ENCODE measurements at places on chromosomes 1 and 21. TPM values are rescaled to one million over a fixed set of nuclear protein-coding genes. Genes with fewer than 3 reads are reported as not detected.

DNA sequence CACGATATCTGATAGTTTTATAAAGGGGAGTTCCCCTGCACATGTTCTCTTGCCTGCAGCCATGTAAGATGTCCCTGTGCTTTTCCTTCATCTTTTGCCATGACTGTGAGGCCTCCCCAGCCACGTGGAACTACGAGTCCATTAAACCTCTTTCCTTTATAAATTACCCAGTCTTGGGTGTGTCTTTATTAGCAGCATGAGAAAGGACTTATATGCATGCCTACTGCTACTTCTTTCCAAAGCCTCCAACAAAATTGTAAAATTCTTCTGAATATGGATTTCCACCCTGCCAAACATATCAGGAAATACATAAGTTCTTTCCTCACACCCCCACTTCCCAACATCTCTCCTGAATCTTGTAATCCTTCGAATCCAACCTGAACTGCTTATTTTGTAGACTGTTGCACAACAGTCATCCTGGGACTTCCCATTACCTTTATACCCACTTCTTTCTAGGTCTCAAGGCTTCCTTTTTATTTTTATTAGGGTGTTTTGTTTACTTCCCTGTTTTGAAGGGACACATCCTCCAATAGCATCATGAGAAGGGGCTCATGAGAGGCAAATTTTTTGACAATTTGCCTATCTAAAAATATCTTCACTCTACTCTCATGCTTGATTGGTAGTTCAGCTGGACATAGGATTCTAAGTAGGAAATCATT is 67.5 kb upstream of the MUTYH start:
- no peak for DNase-seq
- no peaks in the 10 kb centered on the region for H3K36me3 ChIP-seq
- H3K4me3 ChIP-seq = no peak overlapping the region
- H3K27ac ChIP-seq = no peak overlapping the region
- no peaks in the 10 kb centered on the region for H3K27me3 ChIP-seq
- H3K4me1 ChIP-seq = no peaks in the 10 kb centered on the region

- peak; percentile 72 for DNase-seq
- peaks cover 32% of the 10 kb centered on the region for H3K4me1 ChIP-seq
- no peaks in the 10 kb centered on the region for H3K27me3 ChIP-seq
- peak overlapping the region; percentile 86 for H3K4me3 ChIP-seq
Observed at GRCh38 chr1:58781541-58782177, 2.2 kb downstream of the JUN start.

DNA sequence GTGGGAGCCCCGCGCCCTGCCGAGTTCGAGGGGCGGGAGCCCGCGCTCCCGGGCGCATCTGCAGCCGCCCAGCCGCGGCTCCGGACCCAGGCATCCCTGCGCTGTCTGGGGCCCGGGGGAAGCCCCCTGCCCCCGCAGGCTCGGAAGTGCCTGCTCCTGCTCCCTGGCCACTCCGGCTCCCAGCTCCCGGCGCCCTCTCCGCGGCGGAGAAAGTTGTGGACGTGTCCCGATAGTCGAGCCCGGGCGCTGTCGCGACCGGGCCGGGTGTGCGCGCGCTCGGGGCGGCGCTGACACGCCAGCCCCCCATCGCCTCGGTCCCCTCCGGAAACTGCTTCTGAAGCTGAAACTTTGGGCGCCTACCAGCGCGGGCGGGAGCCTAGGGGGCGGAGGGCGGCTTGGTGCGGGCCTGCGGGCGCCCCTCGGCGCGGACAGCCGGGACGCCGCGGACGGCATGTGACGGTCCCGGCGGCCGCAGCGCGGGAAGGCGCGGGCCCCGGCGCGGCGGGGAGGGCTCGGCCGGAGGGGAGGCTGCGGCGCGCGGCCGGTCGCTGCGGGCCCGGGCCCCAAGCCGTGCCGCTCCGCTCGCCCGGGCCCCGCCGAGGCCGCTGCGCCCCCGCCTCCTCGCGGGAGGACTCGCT is 515 bp downstream of the MAN1C1 start:
- H3K36me3 ChIP-seq = no peaks in the 10 kb centered on the region
- peak overlapping the region; percentile 64 for H3K27ac ChIP-seq
- no peaks in the 10 kb centered on the region for H3K27me3 ChIP-seq
- H3K4me1 ChIP-seq = peaks cover 43% of the 10 kb centered on the region
- peak overlapping the region; percentile 70 for H3K4me3 ChIP-seq

- peak overlapping the region; percentile 4 for H3K4me3 ChIP-seq
- no peak for DNase-seq
- H3K4me1 ChIP-seq = no peaks in the 10 kb centered on the region
- H3K36me3 ChIP-seq = no peaks in the 10 kb centered on the region
- no peak overlapping the region for H3K27ac ChIP-seq
Observed at GRCh38 chr21:34639882-34640788, 25.2 kb upstream of the RCAN1 start.

Gene FCRL5
- total RNA-seq = 1.2 TPM

DNA sequence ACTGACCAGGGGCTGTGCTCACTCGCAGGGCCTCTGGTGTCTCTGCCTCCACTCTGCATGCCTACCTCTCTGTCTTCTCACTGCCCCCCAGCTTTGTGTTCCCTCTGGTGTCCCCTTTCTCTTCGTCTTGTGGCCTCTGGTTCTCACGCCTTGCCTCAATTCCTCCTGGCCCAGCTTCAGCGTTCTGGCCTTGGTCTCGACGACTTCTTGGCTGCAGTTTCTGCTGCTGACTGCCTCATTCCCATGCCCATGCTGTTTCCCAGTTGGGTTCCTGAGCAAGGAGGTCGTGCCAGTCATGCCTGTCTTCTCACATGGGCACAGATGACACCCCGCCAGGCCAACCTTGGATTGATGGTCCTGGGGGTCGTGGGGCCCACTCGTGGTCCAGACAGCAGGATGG is 423.0 kb upstream of the VAMP3 start:
- H3K27ac ChIP-seq = no peak overlapping the region
- no peaks in the 10 kb centered on the region for H3K4me1 ChIP-seq
- no peaks in the 10 kb centered on the region for H3K27me3 ChIP-seq
- no peak overlapping the region for H3K4me3 ChIP-seq

GRCh38 chr1:51728611-51729155 is 111.8 kb downstream of the OSBPL9 start:
- H3K36me3 ChIP-seq = no peaks in the 10 kb centered on the region
- H3K4me3 ChIP-seq = peak overlapping the region; percentile 69
- H3K27me3 ChIP-seq = no peaks in the 10 kb centered on the region
- no peak for DNase-seq

DNA sequence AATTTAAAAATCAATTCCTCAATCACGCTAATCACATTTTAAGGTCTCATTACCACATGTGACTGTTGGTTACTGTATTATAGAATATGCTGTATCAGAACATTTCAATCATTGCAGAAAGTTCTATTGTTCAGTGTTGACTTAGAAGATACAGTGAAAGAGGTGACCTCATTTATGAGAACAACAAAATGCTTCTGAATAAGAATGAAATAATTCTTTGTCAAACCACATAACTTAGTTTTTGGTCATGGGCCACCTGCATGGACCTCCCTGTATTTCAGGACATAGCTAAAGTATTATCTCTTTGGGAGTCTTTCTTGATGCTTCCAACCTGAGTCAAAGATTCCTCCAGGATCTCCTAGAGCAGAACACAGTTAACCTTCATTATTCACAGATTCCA is 22.3 kb downstream of the MFSD2A start:
- H3K36me3 ChIP-seq = no peaks in the 10 kb centered on the region
- H3K27me3 ChIP-seq = no peaks in the 10 kb centered on the region
- peaks cover 4% of the 10 kb centered on the region for H3K4me1 ChIP-seq
- DNase-seq = no peak
- no peak overlapping the region for H3K27ac ChIP-seq

- no peaks in the 10 kb centered on the region for H3K4me1 ChIP-seq
- DNase-seq = no peak
- no peaks in the 10 kb centered on the region for H3K27me3 ChIP-seq
- H3K4me3 ChIP-seq = no peak overlapping the region
- no peaks in the 10 kb centered on the region for H3K36me3 ChIP-seq
- H3K27ac ChIP-seq = no peak overlapping the region
Observed at GRCh38 chr1:166390366-166391033, 223.7 kb upstream of the FAM78B start.

GRCh38 chr21:30979054-30979453 is 59.2 kb downstream of the KRTAP19-8 start:
- H3K4me1 ChIP-seq = no peaks in the 10 kb centered on the region
- no peaks in the 10 kb centered on the region for H3K27me3 ChIP-seq
- no peaks in the 10 kb centered on the region for H3K36me3 ChIP-seq
- H3K27ac ChIP-seq = no peak overlapping the region
- H3K4me3 ChIP-seq = no peak overlapping the region

- H3K4me1 ChIP-seq = peaks cover 8% of the 10 kb centered on the region
- no peak overlapping the region for H3K4me3 ChIP-seq
- no peaks in the 10 kb centered on the region for H3K36me3 ChIP-seq
- no peak overlapping the region for H3K27ac ChIP-seq
- no peak for DNase-seq
- H3K27me3 ChIP-seq = no peaks in the 10 kb centered on the region
Observed at GRCh38 chr1:115057661-115058254, 28.1 kb downstream of the TSHB start.

- H3K4me1 ChIP-seq = peaks cover 12% of the 10 kb centered on the region
- DNase-seq = no peak
- no peaks in the 10 kb centered on the region for H3K36me3 ChIP-seq
- H3K27me3 ChIP-seq = no peaks in the 10 kb centered on the region
- H3K4me3 ChIP-seq = no peak overlapping the region
- no peak overlapping the region for H3K27ac ChIP-seq
Observed at GRCh38 chr1:169699707-169700106, 11.7 kb downstream of the SELL start.

GRCh38 chr1:232368821-232369321 is 261.1 kb downstream of the SIPA1L2 start:
- H3K27ac ChIP-seq = no peak overlapping the region
- no peak overlapping the region for H3K4me3 ChIP-seq
- H3K27me3 ChIP-seq = no peaks in the 10 kb centered on the region

Gene AXDND1
- total RNA-seq = 0.59 TPM

DNA sequence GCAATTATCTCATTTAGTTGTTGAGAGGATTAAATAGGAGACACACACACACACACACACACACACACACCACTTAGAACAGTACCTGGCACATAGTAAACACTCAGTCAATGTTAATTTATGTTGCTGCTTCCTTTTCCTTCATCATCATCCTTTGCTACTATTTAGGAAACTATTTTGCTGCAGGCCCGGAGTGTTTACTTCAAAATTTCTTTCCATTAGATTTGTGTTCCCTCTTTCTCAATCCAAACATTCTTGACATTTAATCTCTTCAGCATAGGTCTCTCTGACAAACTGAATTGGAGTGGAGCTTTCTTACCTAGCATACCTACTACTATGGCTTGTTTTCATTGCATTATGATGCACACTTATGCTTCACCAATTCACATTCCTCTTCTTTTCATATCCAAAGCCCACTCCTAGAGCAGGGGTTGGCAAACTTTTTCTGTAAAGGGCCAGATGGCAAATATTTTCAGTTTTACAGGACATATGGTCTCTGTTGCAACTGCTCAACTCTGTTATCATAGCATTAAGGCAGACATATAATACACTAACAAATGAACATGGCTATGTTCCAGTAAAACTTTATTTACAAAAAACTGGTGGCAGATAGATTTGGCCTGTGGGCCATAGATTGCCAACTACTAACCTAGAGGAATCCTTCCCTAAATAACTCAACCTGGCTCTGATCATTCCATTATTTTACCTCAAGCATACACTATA is 49.5 kb downstream of the SCMH1 start:
- no peaks in the 10 kb centered on the region for H3K36me3 ChIP-seq
- no peaks in the 10 kb centered on the region for H3K27me3 ChIP-seq
- no peaks in the 10 kb centered on the region for H3K4me1 ChIP-seq
- no peak overlapping the region for H3K27ac ChIP-seq
- no peak overlapping the region for H3K4me3 ChIP-seq

Gene CIART
- total RNA-seq = 6.2 TPM

GRCh38 chr1:206790502-206791250 is 18.4 kb upstream of the IL10 start:
- DNase-seq = no peak
- H3K36me3 ChIP-seq = no peaks in the 10 kb centered on the region
- no peak overlapping the region for H3K4me3 ChIP-seq
- H3K4me1 ChIP-seq = no peaks in the 10 kb centered on the region

- H3K27ac ChIP-seq = no peak overlapping the region
- no peak for DNase-seq
- no peaks in the 10 kb centered on the region for H3K27me3 ChIP-seq
- peaks cover 16% of the 10 kb centered on the region for H3K36me3 ChIP-seq
- no peak overlapping the region for H3K4me3 ChIP-seq
Observed at GRCh38 chr1:42807056-42807668, 9.8 kb upstream of the ERMAP start.

DNA sequence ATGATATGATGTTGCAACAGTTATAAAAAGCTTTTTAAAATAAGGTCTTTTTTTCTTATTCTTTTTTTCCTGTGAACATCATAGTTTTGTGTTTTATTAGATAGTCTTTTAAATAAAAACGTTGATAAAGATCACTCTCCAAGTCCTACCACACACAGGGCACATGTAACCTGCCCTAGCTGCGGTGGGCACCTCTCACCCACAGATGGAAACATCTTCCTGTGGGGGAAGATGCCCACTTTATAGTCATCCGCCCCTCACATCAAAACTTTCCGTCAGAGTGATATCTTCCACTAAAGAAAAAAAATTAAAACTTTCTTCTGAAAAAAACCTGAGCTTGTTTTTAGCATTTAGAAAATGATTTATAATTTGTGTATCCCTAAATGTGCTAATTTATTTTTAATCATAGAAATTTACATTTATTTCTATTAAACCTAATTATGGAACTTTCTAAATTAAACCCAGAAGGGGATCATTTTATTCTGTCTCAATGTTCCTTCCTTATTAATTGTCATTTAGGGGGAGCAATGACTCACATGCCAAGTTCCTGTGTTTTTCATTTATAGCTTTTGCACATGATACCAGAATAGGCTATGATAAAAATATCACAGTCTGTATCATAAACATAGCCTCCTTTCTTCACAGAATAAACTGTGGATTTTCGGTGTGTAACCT is 24.7 kb downstream of the TNFRSF9 start:
- peaks cover 4% of the 10 kb centered on the region for H3K27me3 ChIP-seq
- H3K27ac ChIP-seq = no peak overlapping the region
- no peak overlapping the region for H3K4me3 ChIP-seq
- no peak for DNase-seq

DNA sequence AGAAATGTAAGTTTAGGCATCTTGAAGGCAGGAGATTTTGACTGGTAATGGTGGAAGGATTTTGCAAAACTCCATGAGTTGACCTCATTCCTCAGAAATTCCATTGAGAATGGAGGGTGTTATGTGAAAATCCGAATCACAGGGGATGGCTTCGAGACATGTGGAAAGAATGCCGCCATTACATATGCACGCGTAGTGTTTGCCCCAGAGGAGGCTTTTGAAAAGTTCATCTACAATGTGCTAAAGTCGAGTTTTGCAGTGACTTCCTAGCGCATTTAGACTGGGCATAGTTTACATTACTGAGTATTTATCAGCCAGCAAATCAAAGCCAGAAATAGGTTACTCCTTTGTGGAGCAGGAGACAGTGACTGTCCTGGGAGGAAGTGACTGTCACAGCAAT is 307.4 kb downstream of the KIF26B start:
- no peak for DNase-seq
- H3K4me1 ChIP-seq = no peaks in the 10 kb centered on the region
- no peaks in the 10 kb centered on the region for H3K27me3 ChIP-seq
- H3K36me3 ChIP-seq = no peaks in the 10 kb centered on the region
- no peak overlapping the region for H3K4me3 ChIP-seq

Data from lower lobe of right lung (tissue), 2 donors.